ENCODE measurements at places on chromosomes 1 and 21.

DNA sequence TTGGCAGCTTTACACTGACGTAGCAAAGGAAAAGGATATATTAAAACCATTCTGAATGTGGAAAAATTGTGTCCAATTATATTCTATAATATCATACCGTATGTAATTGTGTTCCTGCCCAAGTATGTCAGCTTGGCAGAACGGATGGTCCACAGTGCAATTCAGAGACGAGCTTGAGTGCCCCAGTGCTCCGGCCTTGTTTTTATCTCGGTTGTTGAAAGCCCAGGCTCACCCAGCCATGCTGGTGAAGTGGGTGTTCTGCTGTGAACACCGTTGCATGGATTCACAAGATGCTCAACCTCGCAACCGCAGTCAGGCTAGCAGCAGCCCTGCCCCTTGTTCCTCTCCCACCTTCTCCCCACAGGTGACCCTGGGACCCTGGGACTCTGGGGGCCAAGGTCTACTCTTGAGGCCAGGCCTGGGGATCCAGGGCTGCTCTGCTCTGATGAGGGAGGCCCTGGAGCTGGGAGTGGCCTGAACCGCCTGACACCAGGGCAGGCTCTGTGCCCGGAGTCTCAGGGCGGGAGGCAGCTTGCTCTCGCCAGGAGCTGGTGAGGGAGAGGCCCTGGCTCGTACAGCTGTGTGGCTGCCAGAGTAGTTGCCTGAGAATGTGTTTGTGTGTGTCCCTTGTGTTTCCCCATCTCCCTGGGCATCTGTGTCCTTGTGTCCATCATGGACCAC, 11.2 kb downstream of the PTPRF start:
- peak; percentile 96 for DNase-seq

DNA sequence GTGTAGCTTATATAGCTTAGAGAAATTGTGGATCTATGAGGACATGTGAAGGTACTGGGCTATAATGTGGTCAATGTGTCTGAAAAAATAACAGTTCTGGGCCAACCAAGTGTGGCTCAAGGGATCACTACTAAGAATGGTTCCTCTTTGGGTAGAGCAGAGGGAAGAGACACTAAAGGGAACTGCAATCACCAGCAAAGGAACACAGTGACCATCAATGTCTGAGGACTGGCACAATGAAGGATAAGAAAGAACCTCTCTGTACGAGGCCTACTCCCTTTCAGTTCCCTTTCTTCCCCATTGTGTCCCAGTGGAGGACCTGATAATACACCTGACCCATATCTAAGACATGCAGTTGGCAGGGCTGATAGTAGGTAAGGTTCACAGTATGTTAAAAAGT, 89.9 kb upstream of the JAK1 start:
- no peak for DNase-seq

DNA sequence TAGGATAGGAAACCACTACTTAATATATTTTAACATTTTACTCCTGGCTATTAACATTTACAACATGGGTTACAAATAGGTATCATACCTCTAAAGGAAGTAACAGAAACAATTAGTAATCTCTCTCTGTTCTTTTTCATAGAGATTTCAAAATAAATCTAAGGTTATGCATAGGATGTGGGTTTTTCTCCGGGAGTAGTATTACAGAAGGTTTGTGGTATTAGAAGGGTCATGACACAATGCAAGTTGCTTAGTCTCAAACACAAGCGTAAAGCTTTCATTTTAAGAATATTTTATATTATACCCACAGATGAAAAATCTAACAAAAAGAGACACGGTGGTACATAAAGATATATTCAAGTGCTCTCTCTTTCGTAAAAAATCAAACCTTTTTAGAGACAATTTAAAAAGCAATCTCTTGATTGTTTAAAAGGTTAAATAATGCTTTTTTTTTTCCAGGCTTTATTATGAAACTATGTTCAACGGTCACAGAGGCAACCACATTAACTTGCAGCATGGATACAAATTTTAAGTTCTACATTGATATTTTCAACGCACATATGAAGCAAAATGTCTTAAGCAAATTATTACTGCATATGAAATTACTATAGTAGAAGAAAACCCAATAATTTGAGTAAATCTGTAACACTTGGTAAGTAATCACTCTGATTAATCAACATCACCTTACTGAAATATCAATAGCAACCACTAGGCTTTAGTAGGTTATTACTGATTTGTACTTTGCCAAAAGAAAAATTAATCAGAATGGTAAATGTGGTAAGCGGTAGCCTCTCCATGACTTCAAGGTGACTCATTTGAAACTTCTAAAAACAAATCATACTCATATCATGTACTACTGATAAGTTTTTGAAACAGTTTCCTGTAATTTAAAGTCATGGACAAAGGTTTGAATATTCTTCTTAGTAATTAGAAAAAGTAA, 97.4 kb upstream of the GFI1 start:
- no peak for DNase-seq

DNA sequence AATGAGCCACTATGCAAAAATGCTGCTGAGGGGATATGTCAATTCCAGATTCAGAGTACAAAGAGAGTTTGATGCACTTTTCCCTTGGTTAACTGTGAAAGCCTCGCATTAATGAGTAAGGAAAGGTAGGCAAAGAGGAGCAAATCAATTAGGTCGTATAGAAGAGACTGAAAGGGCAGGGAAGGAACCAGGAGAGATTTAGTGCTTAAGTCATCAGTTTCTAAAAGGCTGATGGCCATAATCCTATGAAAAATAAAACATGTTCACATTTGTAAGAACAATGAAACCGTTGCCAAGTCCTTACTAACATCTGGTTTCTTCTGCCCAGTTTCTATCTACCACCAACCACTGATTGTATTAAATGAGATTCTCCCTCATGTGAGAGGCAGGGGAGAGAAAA, 118.4 kb upstream of the PALMD start:
- no peak for DNase-seq

- no peak for DNase-seq
Observed at GRCh38 chr1:192497214-192497794, 78.3 kb upstream of the RGS1 start.

- DNase-seq, result no peak
Observed at GRCh38 chr1:51990478-51990965, at the start of gene RAB3B. Gene RAB3B (minus strand): TSS chr1:51990700. CDS start chr1:51977117, 13,583 bp downstream.

GRCh38 chr21:45899317-45900033, 82.1 kb upstream of the COL6A1 start:
- no peak for DNase-seq

DNA sequence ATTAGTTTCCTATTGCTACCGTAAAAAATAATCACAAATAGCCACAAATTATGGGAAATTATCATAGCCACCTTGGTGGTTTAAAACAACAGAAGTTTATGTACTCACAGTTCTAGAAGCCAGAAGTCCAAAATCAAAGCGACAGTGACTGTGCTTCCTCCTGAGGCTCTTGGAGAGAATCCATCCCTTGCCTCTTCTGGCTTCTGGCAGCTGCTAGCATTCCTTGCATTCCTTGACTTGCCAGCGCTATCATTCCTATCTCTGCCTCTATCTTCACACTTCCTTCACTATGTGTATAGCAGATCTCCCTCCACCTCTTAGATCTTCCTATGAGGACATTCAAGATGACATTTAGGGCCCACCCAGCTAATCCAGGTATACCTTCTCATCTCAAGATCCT, 180.1 kb upstream of the USP25 start:
- no peak for DNase-seq

GRCh38 chr1:84757301-84757700, 67.0 kb upstream of the SSX2IP start:
- no peak for DNase-seq

GRCh38 chr1:47485817-47486216, 48.0 kb downstream of the FOXD2 start:
- DNase-seq, result no peak

GRCh38 chr1:210087058-210087457, 145.5 kb upstream of the SERTAD4 start:
- DNase-seq, result no peak

DNA sequence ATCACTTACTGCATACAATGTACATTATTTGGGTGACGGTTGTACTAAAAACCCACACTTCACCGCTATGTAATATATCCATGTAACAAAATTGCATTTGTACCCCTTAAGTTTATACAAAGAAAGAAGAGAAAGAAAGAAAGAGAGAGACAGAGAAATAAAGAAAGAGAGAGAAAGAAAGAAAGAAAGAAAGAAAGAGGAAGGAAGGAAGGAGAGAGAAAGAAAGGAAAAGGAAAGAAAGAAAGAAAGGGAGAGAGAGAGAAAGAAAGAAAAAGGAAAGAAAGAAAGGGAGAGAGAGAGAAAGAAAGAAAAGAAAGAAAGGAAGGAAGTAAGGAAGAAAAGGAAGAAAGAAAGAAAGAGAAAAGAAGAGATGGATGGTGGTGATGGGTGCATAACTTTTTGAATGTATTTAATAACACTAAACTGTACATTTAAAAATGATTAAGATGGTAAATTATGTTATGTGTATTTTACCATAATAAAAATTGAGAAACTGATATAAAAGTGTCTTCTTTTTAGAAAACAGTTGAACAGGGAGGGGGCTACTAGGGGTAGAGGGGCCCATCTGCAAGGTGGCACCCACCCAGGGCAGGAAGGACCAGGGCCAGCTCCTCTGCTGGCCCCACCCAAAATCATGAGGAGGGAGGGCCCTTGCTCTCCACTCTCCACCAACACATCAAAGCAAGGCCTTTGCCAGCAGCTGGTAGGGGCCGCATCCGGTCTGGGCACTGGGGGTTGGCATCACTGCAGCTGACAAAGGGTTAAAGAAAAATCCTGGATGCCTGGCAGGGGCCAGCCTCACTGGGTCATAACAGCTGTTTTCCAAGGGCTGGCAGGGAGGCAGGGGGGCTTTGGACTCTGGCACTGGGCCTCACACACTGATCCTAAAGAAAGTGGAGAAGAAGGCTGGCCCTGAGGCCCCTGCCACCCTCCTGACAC, 153.9 kb upstream of the EDN2 start:
- no peak for DNase-seq

- DNase-seq, result peak; percentile 18
Observed at GRCh38 chr1:15153184-15153841, at the start of gene TMEM51. Gene TMEM51 (plus strand): TSS chr1:15153747. CDS start chr1:15215088, 61,341 bp downstream.

DNA sequence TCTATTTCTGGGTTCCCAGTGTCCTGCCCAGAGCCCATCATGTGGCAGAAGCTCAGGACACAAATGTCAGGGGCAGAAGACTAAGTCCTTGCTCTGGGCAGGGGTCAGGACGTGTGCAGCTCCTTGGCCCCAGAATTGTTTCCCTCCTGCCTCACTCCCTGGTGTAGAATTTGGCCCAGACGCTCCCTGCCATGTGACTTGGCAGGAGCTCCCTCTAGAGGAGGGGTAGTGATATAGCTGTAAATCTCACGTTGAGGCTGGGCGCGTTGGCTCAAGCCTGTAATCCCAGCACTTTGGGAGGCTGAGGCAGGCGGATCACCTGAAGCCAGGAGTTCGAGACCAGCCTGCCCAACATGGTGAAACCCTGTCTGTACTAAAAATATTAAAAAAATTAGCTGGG, 91.2 kb downstream of the UBIAD1 start:
- no peak for DNase-seq

DNA sequence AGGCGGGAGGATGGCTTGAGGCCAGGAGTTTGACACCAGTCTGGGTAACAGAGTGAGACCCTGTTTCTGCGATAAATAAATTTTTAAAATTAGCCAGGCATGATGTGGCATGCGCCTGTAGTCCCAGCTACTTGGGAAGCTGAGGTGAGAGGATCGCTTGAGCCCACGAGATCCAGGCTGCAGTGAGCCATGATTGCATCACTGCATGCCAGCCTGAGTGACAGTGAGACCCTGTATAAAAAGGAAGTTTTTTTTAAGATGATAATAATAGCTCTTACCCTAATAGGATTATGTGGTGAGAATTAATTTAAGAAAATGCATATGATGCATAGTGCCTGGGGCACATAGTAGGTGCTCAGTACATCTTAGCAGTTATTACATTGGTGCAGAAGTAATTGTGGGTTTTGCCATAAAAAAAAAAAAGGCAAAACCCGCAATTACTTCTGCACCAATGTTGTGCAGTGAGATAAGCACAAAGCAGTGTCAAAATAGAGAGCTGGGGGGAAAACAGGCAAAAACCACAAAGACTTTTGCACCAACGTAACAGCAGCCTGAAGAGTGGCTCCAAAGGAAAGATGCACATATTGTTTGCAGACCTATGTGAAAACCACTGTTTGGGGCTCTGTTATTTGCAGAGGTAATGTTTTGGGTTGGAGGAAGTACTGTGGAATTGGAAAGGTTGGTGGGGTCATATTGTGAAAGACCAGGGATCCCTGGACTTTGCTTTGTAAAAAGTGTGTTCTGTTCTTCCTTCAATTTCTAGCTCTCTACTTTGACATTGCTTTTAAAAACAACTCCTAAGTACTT, 72.4 kb downstream of the PLXNA2 start:
- DNase-seq, result no peak

DNA sequence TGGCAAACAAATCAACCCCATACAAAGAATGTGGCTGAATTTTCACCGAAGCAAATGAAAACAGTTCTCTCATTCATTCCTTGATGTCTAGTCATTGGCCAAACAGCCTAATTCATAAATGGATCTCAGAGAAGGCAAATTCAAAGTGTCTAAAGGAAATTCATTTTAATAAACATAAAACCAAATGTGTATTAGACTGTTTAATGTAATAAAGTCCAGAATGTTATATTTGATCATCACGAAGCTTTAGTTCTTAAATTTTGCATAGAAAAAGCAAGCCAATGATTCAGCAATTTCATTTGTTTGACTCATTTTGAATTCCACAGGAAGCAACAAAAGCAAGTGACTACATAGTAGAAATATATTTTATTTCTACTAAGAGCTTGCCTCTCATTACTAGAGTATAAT, 379.2 kb upstream of the ADAMTS5 start:
- no peak for DNase-seq

- no peak for DNase-seq
Observed at GRCh38 chr1:191752342-191752741, 405.9 kb upstream of the RGS18 start.

GRCh38 chr21:37670883-37671282, 245.4 kb downstream of the KCNJ6 start:
- DNase-seq, result no peak

DNA sequence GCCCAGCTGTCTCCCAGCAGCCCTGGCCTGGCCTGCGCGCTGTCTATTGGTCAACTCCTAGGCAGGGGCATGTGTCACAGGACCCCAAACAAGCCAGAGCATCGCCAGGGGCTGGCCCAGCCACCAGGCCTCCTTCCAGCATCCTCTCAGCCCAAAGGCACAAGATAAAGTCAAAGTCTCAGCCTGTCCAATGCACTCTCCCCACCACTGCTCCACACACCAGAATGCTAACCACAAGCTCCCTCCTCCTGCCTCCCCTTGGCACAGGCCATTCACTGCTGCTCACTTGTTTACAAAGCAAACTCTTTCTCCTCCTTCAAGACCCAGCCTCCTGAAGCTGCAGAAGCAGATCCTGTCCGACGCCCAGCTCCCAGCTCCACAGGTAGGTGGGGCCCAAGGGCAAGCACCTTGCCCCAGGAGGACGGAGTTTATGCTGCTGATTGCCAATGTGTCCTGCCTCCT, 133.4 kb downstream of the DMRTB1 start:
- DNase-seq, result no peak

GRCh38 chr1:53763911-53764310, 24.9 kb upstream of the GLIS1 start:
- DNase-seq, result no peak

- DNase-seq, result no peak
Observed at GRCh38 chr1:7970246-7970645, 8.7 kb downstream of the PARK7 start.

GRCh38 chr1:229410370-229410691, 23.6 kb downstream of the ACTA1 start:
- no peak for DNase-seq

GRCh38 chr1:43414634-43415223, 25.0 kb downstream of the SZT2 start:
- DNase-seq, result peak; percentile 34

Data from putamen (tissue), 1 donor.